ENCODE measurements at places on chromosomes 16 and 17. TPM values are rescaled to one million over a fixed set of nuclear protein-coding genes. Genes with fewer than 3 reads are reported as not detected.

DNA sequence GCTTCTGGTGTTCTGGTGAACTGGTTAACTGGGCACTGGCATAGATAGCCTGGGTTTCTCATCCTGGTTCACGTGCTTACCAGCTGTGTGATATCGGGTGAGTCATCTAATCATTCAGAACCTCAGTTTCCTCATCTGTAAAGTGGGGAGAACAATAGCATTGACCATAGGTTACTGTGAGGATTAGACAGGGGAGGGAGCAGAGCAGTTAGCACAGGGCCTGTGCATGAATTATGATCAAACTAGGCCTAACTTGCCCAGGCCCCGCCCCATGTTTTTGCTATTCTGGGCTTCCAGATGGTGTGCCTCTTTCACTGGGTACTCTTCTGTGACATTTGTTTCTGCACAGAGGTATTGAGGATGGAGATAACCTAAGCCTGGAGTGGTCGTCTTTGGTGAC, 4.6 kb upstream of the KLHL36 start:
- no peak for DNase-seq

DNA sequence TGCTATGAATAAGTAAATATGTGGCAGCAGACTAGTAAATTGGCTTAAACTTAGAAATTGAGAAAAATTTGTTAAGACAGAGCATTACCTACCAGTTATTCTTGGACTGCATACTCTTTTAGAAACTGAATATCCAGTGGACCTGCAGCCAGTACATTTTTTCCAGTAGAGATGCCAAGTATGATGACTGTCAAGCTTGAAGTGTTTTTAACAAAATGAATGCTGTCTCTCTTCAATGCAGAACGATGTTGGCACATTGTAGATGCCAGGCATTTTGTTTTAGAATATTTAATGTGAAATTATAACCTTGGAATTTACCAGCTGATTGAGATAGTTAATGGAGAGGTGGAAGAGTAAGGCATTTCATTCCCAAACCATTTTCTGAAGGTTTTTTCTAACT, 52.5 kb downstream of the NFAT5 start:
- DNase-seq = no peak

Gene SCPEP1
- 4.9 TPM for total RNA-seq

Gene FOXN1
- not detected for total RNA-seq

DNA sequence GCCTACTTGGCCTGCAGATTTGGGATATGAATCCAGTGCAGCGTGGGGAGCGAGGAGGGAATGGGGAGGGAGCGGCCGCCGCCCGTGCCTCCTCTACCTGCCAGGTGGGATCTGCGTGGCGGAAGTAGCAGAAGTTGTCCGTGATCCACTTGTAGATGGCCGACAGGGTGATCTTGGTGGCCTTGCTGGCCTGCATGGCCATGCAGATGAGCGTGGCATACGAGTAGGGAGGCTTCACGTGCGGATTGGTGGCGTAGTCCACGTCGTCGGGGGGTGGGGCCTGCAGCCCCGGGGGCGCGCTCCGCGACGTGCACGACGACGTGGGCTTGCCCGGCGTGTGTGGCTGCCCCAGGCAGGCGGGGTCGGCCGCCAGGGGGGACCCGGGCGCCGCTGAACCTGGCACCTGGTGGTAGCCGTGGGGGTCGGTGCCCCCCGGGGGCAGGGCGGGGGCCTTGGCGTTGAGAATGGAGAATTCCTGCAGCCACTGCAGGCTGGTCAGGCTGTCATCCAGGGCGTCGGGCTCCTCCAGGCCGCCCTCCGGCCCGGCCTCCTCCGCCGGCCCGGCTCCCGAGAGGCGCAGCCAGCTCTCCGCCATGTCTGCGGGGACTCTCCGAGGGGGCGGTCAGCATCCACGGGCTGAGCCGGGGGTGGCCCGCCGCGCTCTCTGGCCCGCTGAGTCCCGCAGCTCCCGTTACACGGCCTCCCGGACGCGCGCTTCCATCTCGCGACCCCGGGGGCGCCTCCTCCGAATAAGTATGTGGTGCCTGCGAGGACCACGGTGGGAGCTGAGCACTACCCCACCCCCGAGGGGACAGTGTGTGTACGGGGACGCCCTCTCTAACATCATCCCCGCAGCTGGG, 1.0 kb downstream of the FOXJ1 start:
- no peak for DNase-seq

DNA sequence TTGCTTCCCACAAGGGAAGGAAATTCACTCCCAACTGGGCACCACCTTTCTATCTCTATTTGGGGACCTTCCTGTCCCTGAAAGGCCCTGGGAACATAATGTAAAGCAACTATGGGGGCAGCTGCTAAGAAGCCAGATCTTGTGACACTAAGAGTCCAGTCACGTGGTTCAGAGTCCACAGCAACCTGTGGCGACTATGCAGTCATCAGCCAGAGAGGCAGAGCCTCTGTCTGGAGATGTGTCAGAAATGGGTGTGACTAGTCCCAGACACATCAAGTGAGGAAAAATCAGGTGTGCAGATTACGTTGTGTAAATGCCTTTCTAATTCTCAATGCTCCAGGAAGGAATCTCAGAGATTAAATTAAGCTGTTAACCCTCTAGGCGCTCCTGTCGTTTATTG, 26.6 kb upstream of the SKAP1 start:
- no peak for DNase-seq

- DNase-seq = no peak
Measured at GRCh38 chr16:4360538-4361021, 9.5 kb upstream of the PAM16 start.

- DNase-seq = no peak
Measured at GRCh38 chr16:87457061-87457611, 35.7 kb downstream of the ZCCHC14 start.

Gene SREBF1
- 11.8 TPM for total RNA-seq

Gene CFAP119
- total RNA-seq = 5.2 TPM

Gene KRTAP17-1
- not detected for total RNA-seq

GRCh38 chr17:80873307-80873951, 118.2 kb upstream of the CHMP6 start:
- no peak for DNase-seq

DNA sequence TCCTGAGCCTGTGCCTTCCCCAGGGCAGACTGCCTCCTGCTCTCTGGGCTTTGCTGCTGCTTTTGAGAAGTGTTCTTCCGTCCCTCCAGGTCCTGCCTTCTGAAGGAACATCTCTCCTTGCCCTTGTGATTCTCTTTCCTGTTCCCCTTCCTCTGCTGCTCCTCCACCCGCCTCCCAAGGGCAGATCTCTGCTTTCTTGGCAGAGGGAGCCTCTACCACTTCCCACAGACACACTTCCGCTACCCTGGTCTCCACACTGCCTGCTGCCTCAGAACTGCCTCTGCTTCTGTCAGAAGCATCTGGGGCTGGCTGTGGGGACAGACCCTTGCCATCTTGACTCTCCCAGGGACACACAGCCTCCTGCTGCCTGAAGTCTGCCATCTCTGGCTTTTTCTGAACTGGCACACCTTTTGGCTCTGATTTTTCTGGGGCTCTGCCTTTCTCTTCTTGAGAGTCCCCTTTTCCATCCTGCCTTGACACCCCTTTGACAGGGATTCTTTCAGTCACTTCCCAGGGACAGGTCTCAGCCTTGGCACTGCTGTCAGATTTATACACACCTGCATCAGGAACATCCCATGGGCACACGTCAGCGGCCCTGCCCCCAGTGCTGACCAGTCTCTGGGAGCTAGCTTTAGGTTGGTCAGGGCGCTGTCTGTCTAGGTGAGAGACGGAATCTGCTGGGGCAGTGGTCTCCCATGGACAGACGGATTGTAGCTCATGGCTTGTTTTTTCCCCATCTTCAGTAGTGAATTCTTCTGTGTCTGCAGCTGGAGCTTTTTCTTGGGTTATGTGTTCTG, 16.6 kb downstream of the GPR179 start:
- no peak for DNase-seq

GRCh38 chr16:83515395-83515794, 292.4 kb upstream of the HSBP1 start:
- no peak for DNase-seq

DNA sequence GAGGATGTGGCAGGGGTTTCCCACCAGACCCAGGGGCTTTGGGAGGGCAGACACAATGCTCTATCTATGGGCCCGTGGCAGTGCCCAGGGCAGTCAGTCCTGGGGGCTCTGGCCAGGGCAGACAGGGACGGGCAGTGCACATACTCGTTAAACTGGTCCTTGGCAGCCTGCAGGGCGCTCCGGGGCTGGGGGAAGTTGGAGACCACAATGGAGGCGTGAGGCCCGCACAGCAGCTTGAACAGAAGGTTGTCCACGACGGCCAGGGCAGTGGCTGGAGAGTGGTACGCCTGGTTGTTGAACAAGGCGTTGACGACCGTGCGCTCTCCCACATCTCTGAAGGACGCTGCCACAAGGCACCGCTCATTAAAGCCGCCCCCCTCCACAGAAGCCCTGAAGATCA, 18.6 kb upstream of the RNPS1 start:
- DNase-seq = no peak

Gene ADAM11
- total RNA-seq = 8.0 TPM

GRCh38 chr17:48045316-48046001, 2.7 kb upstream of the NFE2L1 start:
- DNase-seq = no peak

DNA sequence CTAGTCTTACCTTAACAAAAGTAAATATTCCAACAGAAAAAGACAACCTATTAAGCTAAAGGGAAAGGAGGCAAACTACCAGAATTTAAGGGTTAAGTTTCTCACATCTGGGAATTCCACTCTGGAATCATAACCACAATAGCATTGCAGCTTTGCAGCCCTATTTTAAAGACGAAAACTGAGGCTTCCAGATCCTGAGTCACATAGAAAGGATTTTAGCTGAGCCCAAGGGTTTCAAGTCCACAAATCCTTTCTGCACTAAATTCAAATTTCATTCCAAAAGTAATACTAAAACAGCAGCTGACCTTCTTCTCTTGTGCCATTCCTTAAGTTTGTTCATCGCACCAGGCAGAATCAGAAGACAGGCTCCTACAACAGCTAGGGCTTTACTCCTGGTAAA, 17.8 kb downstream of the XYLT1 start:
- DNase-seq = no peak

DNA sequence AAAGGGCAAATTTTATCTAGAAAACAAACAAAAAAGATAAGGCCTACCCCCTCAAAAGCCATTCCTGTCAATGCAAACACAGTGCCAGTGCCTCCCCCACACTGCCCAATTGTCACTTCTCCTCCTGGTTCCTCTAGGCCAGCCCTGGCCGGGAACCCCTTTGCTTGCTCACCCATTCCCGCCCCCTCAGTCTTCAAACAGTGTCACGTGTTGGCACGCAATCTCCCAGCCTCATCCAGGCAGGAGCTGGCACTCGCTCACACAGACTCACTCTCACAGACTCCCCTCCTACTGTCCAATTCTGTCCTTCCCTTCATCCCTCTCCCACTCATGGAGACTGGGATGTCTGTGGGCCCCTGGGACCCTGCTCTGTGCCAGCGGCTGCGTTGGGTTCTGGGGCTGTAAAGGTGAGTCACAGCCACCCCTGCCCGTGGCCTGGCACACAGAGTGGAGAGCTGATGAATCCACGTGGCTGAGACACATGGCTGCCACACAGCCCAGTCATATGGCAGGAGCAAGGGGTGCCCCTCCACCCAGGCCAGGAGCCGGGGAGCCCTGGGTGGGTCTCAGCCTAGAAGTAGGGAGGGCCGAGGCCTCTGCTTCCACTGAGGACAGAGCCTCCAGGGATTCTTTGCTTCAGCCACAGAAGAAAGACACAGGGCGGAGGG, 54.8 kb downstream of the VAC14 start:
- peak; percentile 78 for DNase-seq

Gene WDR45B
- total RNA-seq = 49.4 TPM

GRCh38 chr17:9887508-9887907, 17.6 kb downstream of the RCVRN start:
- DNase-seq = no peak

Gene SLC5A11
- total RNA-seq = not detected

GRCh38 chr16:73058221-73058615, 10.3 kb upstream of the ZFHX3 start:
- DNase-seq = no peak

Gene ASB16
- total RNA-seq = not detected

Gene OTOP3
- total RNA-seq = not detected

DNA sequence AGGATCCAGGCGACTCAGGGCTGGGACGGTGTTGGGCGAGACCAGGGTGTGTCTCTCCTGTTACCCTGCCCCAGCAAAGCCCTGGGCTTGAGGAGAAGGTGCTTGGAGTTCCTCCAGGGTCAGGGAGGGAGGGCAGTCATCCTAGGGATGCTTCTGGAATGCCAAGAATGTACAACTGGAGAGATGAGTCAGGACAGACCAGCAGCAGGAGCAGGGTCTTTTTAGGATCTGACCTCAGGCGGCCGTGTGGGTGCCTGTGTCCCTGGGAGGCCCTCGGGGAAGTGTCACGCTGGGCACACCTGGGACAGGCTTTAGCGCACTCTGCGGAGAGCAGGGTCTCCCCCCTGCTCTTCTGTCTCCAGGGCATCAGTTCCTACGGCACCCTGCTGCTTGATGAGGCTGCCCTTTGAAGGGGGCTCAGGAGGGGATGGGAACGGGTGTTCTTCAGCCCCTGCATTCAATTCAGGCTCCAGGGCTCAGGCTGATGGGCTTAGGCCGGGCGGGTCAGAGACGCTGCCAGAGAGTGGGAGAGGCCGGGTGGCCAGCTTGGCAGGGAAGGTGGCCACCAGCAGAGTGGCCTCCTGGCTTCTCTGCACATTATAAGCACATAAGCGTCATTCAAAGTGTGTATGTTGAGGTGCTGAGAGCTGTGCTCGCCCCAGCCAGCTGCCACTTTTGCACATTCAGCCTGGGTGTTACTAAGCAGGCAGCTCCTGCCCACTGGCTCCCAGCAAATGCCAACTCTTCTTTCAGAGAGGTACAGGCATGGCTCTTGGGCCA, 8.4 kb upstream of the MTSS2 start:
- no peak for DNase-seq

GRCh38 chr16:97822-98221, 19.8 kb downstream of the MPG start:
- no peak for DNase-seq

Gene INCA1
- total RNA-seq = 0.27 TPM

- no peak for DNase-seq
Measured at GRCh38 chr17:40325156-40326013, 16.4 kb downstream of the RARA start.

DNA sequence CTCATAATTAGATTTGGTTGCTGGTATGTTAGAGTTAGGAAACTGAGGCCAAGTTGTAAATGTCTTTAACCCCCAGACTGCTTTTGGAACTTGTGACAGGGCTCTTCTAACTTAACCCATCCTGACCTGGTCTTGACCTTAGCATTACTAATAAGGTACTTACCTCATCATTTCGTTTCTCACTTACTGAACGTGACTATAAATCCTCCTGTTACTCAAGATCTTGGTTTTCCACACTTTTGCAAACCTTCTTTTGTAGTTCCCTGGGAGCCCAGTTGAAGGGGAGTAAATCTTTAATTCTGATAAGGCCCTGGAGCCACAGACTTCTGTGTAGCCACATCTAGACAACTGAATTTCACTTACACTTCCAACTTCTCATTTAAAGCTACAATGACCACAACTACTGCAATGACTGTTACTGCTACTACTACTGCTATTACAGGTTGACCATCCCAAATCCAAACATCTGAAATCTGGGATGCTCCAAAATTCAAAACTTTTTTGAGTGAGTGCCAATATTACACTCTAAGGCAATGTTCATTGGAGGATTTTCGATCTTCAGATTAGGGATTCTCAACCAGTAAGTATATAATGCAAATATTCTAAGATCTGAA, 248.8 kb upstream of the TBX2 start:
- DNase-seq = no peak

Gene C16orf92
- total RNA-seq = not detected

Gene PRSS22
- not detected for total RNA-seq

- no peak for DNase-seq
Measured at GRCh38 chr17:1201132-1201702, 21.4 kb upstream of the ABR start.

Measured in cerebellum (tissue), 4 donors.